ENCODE measurements at places on chromosomes 3 and 15.

DNA sequence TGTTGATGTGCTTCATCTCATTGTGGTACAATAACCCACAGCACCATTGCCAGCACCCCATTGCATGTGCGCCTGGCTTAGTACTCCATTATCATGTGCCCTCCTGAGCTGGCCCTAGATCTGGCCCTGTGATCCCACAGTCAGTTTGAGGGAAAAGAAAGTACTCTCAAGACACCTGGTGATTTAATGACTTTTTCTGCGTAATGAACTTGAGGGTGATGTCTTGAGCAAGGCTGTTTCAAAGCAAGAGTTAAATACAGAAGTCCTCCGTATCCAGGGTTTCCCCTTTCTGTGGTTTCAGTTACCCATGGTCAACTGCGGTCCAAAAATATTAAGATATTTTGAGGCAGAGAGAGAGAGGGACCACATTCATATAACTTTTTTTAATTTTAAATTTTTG lies 16.3 kb downstream of the C3orf20 start:
- DNase-seq = no peak

GRCh38 chr15:28107904-28108275 lies 8.8 kb upstream of the OCA2 start:
- DNase-seq = no peak

- no peak for DNase-seq
Observed at GRCh38 chr15:74789171-74789631, 7.3 kb downstream of the CSK start.

DNA sequence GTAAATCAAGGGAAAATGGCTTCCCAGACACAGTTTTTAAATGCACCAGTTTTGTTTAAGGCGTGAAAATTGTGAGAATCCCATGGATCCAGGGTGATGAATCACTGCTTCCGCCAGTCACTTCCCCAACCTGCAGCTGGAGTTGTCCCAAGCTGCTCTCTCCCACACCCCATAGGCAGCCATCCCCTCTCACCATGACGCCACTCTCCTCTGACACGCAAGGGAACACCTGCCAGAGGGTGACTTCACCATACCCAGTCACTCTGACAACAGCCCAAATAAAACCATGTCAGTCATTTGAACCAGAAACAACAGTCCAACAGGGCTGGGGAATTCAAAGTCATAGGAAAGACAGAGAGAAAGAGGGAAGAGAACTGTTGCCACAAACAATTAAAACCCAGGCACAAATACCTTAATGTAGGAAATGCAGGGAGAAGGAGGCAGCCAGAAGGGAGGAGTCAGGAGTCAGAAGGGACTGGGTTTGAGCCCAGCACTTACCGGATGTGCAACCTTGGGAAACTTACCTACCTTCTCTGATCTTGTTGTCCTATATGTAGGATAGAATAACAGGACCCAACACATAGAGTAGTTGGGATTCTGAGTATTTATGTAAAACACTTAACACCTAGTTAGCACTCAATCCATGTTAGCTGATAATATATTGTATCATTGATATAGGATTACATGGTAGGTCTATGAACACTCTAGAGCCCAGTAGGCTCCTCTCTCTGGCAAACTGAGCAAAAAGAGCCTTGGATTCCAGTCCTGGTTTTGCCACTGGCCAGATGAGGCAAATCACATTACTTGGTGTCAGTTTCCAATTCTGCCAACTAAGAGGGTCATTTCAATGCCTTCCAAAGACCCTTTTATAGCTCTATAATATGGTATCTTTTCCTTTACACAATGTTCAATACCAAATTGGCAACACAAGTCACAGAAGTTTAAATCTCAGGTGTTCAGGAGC lies 326.3 kb upstream of the ICE2 start:
- no peak for DNase-seq

DNA sequence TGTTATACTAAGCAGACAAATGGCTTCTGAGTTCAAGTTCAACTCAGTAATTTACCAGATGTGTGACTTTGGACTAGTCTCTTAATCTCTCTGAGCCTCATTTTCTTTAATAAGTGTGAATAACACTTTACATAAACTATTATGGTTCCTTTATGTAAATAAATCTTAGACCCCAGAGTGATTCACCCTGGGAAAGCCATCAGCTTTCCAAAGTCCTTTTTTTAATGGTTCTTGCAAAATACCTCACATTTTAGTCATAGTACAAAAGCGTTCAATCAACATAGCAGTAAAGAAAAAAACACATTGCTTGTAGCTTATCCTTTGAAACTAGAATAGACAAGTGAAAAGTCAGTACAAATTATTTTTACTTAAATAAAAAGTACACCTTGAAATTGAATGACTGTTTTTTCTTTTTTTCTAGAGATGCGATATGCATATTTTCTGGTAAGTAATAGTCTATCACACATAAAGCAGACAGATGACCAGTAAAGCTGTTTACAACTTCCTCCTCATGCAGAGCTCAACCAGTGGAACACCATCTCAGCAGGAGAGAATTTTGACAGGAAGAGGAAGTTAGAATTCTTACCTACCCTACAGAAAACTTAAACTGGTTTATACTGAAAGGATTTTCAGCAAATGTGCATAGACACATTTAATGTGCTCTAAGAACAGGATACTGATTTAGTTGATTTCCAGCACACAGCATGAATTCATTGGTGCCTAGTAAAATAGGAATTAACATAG lies 123.0 kb upstream of the AGBL1 start:
- no peak for DNase-seq

GRCh38 chr15:36771826-36772225 lies 192.4 kb downstream of the CDIN1 start:
- no peak for DNase-seq

GRCh38 chr3:193132964-193133363 lies 108.1 kb upstream of the PLAAT1 start:
- no peak for DNase-seq

DNA sequence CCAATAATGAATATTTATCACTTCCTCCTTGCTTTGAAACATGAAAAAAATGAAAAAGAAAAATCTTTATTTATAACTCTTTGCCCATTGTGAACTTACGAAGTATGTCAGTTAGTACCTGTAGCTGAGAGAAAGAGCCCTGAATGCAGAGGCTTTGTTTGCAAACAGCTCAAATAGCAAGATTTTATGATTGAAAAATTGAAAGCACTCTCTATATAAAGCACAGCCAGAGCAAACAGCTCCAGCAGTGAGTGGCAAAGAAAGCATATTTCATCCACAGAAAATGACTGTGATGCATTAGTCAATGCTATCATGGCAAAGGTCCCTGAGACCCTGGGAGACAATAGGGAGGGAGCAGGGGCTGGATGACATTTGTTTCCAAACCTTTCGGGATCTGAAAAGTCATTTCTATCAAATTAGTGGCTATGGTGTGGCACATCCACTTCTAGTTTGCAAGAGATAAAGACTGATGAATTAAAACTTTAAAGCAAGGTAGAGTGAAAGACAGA lies 576.1 kb downstream of the OTOL1 start:
- no peak for DNase-seq

- no peak for DNase-seq
Observed at GRCh38 chr15:83445643-83446042, 1.5 kb upstream of the SH3GL3 start.

DNA sequence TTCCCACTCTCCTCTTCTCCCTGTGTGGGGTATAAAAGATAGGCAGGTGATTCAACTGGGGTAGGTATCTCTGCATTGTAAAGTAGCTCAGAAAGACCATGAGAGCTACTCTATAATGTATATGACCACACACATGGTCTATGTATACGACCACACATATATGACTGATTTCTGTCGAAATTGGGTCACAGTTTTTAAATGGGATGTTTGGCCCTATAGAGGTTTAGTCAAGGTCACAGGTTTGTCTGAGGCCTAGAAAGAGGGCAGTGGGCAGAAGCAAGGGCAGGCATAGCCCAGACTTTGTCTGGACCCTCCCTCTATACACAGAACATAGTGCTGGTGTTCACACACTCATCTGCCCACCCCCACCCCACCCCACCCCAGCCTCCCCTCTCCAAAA lies 4.4 kb downstream of the LAMP3 start:
- DNase-seq = no peak

GRCh38 chr15:22884344-22884743 lies 45.9 kb downstream of the NIPA2 start:
- DNase-seq = no peak

DNA sequence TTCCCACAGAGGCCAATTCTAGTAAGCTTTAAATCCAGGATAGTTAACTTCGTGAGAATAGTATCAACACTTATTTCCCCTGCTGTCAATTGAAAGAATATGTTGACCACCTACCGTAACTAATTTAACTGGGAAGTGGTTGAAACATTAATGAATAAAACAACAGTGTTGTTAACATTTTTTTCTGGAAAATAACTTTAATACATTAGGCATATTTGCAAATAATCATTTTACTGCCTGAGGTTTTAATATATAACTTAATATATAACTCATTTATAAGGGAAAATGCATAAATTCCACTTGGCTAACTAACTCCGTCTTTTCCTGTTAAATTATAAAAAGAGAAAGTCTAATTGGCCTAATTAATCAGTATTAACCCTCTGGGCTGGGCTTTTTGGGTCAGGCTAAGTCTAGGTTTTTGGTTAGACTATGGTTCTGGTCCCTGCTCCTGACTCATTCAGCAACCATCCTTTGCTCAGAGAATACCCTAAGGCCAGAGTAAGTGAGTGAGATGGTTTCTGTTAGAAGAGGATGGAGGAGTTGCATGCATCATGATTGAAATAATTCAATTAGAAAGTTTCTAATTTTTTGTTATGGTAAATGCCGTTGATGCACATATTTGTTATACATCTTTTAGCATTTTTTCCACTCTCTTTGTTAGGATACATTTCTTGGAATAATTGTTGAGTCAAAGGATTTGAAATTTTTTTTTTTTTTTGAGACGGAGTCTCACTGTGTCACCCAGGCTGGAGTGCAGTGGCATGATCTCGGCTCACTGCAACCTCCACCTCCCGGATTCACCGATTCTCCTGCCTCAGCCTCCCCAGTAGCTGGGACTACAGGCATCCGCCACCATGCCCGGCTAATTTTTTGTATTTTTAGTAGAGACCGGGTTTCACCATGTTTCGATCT lies 10.8 kb upstream of the SKIL start:
- DNase-seq = no peak

- DNase-seq = no peak
Observed at GRCh38 chr15:40754574-40754882, 526 bp downstream of the RMDN3 start.

DNA sequence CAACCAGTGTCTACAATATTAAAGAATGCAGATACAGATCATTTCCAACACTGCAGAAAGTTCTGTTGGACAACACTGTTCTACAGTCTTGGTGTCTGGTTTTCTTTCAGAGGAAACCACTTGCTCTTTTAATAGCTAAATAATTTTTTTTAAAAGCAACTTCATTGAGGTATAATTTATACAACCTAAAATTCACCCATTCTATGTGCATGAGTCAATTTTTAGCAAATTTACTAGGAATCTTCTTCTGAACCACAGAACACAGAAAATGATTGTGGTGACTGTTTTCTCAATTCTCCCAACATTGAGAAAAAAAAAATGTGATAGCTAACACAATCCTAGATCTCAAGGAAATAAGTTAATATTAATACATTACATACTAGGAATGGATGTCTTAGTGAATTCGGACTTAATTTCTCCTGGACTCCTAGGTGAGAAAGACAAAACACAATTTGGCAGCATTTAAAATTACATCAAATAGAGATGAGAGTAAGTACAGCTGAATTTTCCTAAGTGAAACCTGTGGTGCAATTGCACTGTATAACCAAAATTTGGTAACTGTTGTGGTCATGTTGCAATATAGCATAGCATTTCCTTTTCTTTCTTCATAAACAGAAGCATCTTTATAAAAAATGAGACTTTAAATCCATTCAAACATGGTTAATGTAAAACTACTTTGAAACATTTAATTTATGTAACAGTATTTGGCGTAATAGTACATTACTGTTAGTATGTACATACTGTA lies 15.3 kb upstream of the PLCL2 start:
- no peak for DNase-seq

DNA sequence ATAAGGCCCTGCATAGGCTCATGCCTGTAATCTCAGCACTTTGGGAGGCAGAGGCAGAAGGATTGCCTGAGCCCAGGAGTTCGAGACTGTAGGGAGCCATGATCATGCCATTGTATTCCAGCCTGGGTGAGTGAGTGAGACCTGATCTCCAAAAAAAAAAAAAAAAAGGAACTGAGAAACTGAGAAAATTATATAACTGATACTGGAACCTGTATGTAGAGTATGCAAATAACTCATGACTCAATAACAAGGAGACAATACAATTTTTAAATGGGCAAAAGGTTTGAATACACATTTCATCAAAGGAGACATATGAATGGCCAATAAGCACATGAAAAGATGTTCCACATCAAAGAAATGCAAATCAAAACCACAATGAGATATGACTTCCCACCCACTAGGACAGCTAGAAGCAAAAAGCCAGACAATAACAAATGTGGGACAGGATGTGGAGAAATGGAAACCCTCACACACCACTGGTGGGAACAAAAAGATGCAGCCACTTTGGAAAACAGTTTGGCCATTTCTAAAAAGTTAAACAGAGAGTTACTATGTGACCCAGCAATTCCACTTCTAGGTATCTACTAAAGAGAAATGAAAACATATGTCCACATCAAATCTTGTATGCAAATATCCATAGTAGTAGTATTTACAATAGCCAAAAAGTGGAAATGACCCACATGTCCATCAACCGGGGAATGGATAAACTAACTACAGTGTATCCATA lies 70.7 kb downstream of the IQSEC1 start:
- no peak for DNase-seq

- no peak for DNase-seq
Observed at GRCh38 chr3:37494216-37494615, 319.8 kb upstream of the LRRFIP2 start.

GRCh38 chr15:29061746-29062145 lies 176.0 kb downstream of the APBA2 start:
- DNase-seq = no peak

GRCh38 chr3:156602424-156602823 lies 47.5 kb upstream of the SSR3 start:
- DNase-seq = no peak

DNA sequence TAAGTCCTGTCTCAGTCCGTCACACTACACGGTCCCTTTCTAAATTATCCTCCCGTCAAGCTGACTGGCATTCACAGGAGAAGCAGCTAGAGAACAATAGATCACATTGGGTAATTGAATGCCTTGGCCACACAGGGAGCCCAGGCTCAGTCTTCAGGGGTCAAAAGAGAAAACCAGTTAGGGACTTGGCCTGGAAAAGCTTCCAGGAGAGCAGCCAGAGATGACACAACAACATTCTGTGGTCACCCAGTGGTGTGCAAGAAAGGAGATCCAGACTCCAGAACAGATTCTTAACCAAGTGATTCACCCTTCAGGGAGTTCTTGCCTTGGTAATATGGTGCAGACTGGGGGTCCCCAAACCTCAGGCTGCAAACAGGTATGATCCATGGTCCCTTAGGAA lies 15.9 kb downstream of the ARHGAP31 start:
- DNase-seq = no peak

- DNase-seq = no peak
Observed at GRCh38 chr3:69178082-69178481, 55.7 kb upstream of the LMOD3 start.

GRCh38 chr3:48268381-48268935 lies 27.6 kb downstream of the ZNF589 start:
- peak; percentile 64 for DNase-seq

Data from T-helper 22 cell (primary cell).